ENCODE measurements at places on chromosomes 5 and 9.

GRCh38 chr5:52582313-52582712 lies 205.4 kb upstream of the ITGA1 start:
- DNase-seq, result no peak

DNA sequence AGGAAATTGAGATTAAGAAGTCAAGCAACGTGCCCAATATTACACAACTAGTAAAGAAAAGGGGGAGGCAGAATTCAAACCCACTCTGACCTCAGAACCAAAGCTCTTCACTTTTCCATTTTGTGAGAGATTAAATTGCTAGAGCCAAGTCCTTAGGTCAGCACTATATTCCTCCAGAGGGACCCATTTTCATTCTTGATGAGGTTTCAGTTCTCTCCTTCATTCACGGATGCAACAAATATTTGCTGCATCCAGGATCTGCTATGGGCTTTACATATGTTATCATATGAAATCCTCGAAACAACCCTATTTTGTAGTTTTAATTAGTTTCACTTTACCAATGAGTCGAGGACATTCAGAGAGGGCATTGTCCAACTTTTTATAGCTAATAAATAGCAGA lies 239.2 kb downstream of the EFNA5 start:
- no peak for DNase-seq

DNA sequence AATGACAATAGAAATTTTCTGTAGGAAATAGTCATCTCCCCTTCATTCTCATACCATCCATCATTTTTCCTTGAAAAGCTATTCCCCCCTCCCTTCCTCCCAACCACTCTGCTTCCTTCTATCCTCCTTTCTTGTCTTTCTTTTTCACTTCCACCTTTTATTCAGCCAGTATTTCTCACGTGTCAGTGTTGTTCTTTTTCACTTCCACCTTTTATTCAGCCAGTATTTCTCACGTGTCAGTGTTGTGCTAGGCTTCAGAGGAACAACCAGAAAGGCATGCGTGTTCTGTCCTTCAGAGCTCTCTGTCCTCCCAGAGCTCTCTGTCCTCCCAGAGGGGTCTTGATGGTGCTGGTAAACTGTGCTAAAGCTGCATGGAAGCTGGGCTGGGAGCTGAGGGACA lies 419.6 kb downstream of the GADD45G start:
- no peak for DNase-seq

DNA sequence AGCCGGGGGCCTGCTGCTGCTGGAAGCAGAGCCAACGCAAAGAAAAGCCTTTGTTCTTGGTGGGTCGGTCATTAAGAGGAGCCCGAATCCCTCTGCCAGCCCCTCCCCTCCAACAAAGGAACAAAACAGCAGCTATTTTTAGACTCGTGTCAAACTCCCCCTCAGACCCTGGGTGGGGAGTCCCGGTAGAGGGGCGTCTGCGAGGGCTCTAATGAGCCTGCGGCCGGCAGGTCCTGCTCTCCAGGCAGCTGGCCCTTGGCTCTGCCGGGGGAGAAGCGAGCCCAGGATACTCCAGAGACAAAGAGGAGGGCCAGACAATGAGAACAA lies 114.0 kb downstream of the LHX2 start:
- no peak for DNase-seq

DNA sequence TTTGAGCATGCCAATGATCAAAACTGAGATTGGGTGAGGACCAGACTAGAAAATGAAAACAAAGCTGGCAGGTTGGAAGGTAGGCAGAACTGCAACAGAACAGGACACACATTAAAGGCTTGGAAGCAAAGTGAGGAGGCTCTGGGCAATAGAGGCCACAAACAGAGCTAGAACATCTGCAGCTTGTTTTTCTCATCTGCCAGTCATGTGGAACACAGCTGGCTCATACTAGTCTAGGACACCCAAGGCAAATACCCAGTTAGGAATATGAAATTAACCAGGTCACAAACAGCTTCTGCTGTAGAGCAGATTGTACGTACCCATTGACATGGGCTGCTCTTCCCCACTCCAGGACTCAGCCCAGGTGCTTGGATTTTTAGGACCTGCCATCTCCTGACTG lies 61.7 kb downstream of the SPEF2 start:
- no peak for DNase-seq

DNA sequence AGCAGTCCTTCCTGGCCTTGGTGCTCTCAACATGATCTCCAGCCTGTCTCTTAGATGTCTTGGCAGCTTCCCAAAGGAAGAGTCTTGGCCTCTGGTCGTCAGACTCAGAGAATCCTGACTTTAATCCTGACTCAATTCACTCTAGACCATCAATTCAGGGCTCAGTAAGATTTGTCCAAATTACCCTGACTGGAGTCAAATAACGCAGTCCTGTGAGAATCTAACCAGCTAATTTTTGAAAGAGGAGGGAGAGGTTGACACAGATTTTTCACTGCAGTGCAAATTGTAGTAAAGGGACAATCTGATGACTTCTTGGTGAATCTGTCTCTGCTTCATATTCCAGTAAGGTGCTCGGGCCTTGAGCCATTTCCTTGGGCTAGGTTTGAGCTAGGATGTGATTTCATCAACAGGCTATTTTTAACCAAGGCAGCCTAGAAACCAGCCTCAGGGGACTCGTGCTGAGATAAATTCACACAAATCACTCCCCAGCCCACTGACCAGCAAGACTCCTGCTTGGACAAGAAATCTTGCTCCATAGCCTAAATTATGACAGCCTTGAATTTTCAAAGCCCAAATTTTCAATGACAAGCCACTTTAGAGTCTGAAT lies 257.4 kb downstream of the ENC1 start:
- no peak for DNase-seq

DNA sequence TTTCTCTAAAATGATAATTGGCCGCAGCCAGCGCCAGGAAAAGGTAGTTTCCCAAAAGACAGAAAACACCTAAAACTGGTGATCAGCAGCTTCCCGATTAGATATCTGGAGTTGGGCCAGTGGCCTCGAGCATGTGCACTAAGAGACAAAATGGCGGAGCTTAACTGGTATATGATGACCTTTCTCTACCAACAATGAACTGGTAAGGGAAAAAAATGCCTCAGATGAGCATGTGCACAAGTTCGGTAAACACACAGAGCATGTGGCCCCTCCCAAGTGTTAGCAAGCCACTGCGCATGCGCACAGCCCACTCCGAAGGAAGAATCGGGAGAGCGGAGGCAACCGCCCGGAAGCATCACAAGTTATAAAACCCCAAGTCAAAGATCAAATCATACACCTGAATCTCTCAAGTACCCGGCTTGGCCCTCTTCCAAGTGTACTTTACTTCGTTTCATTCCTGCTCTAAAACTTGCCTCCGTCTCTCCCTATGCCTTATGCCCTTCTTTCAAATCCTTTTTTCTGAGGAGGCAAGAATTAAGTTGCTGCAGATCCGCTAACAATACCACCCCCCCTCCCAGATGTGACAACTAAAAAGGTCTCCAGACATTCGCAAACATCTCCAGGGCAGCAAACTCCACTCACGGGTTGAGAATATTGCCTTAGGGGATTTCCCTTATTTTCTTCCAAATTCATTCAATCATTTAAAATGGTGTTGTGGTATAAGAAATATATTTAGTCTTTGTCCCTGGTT lies 15.0 kb upstream of the PTBP3 start:
- peak; percentile 20 for DNase-seq

DNA sequence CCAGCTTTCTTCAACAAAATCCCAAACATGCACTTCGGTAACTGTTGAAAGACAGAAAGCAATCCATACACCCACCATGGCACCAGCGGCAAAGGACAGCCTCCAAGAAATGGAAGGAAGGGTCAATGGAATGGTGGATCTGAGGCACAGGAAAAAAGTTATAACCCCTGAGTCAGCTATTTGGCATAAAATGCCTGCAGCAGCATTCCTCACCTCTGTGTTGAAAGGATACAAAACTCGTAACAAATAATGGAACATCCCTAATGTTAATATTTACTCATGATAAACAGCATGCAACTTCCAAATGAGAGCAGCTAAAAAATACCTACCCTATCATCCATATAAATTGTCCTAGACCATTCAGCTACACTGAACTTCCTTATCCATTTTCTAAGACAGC lies 9.4 kb downstream of the FBXW11 start:
- DNase-seq, result no peak

GRCh38 chr9:124078641-124079040 lies 67.1 kb downstream of the LHX2 start:
- DNase-seq, result no peak

- no peak for DNase-seq
Measured at GRCh38 chr9:25205285-25205684, 473.0 kb downstream of the TUSC1 start.

DNA sequence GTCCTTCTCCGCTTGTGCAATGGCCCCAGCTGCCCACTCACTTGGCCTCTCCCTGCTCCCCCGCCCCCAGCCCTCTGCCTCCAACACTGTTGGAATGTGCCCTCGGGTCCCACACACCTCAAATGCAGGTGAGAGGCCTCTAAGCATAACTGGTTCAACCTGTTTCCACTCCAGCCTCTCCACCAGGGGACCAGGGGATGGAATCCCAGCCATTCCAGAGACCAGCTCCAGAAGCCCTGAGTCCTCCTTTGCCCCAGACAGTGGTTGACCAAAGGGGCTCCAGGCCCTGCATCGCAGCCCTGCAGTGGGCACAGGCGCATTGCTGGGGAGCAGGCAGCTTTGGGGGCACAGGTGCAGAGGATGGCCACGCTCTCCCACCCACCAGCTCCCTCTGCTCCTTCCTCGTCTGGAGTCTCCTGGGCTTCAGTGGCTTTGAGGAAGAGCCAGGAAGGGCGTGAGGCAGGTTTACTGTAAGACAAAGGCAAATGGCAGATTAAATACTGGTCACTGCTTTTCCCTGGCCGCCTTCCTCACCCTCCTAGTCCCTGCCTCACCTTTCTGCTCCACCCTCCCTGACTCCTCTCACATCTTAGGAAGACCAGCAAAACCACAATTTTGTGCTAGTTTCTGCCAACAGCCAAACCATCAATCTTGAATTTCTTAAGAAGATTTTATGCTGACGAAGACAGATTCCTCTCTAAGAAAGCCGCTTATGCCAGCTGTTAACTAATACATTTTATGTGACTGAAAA lies 29.1 kb upstream of the IRX2 start:
- DNase-seq, result no peak

GRCh38 chr5:179812997-179813607 lies 6.4 kb upstream of the MGAT4B start:
- no peak for DNase-seq

Data from GM19239 (cell line).